Adrenal gland (tissue), 19 donors: ENCODE measurements at places on chromosomes 11 and 22. TPM values are rescaled to one million over a fixed set of nuclear protein-coding genes. Genes with fewer than 3 reads are reported as not detected.

MMP27 gene
- not detected for total RNA-seq

HPX gene
- total RNA-seq, result 0.26 TPM

MYBPC3 gene
- 1.2 TPM for total RNA-seq

- no peak overlapping the region for H3K4me3 ChIP-seq
- H3K36me3 ChIP-seq, result no peaks in the 10 kb centered on the region
- H3K27ac ChIP-seq, result peak overlapping the region; percentile 45
Observed at GRCh38 chr11:123187665-123188507, 7.2 kb downstream of the CLMP start.

DNA sequence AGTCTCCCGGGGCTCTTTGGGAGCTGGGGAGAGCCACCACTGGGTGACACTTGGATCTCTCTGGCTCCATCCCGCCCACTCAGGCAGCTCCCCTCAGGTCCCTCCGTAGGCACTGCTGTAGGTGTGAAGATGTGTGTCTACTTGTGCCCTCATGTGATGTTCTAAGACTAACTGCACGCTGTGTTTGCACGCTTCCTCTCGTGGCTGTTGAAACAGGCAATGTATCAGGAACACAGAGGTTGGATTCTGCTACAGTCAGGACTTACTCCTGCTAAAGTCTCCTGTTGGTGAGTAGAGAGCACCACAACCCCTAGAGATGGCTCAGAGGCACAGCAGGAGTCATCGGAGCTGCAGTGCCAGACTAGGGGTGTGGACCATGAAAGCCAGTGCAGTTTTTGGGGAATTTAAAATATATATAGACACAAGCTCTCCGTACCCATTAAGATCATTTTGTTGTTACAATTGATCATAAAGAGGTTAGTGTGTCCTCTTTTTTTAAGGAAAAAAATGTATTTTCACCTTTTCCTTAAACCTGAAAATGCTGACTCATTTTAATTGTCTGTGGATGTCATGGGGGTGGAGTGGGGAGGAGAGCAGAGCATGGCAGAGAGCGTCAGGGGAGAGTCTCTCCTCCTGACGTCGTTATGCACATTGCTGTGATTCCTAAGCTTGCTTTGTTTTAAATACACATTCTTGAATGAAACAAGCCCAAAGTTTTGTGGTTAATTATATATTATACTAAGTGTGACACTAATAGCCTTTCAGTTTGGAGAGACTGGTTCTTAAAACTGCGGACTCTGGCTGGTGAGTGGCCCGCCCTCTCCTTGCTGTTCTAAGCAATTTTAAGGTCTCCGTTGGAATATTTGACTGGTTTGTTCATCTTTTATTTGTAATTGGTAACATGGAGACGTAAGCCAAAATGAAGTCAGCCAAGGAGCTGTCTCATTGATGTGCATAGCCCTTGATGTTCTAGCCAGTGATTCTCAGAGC lies 16.2 kb upstream of the CTTN start:
- H3K27ac ChIP-seq, result peak overlapping the region; percentile 40
- no peaks in the 10 kb centered on the region for H3K27me3 ChIP-seq
- peaks cover 22% of the 10 kb centered on the region for H3K36me3 ChIP-seq
- H3K4me1 ChIP-seq, result peaks cover 12% of the 10 kb centered on the region

DNA sequence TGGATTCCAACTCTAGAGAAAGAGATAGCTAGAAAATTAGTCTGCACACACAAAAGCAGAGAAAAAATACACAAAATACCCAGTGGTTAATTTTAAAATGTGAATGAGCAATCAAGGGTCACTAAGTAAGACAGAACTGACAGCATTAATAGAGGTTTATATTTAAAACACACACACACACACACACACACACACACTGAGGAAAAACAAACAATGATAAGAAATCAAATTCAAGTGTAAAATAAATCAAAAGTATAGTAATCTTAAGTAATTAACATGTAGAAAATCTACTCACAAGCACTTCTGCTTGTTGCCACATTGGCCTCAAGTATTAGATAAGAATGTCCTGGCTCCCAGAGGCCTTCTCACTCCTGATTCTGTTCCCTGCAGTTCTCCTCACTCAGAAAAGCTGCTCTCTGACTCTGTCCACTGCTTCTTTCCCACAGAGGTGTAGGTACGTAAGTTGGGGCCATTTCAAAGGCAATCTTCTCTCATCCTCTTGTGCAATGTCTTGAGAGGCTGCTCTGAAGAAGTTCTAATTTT lies 33.3 kb upstream of the OLFML1 start:
- no peaks in the 10 kb centered on the region for H3K36me3 ChIP-seq
- H3K27me3 ChIP-seq, result no peaks in the 10 kb centered on the region
- H3K4me3 ChIP-seq, result no peak overlapping the region

- H3K4me3 ChIP-seq, result no peak overlapping the region
- H3K27me3 ChIP-seq, result peaks cover 6% of the 10 kb centered on the region
- H3K27ac ChIP-seq, result no peak overlapping the region
- H3K36me3 ChIP-seq, result no peaks in the 10 kb centered on the region
- no peaks in the 10 kb centered on the region for H3K4me1 ChIP-seq
Observed at GRCh38 chr22:33969045-33969444, 48.8 kb upstream of the LARGE1 start.

DNA sequence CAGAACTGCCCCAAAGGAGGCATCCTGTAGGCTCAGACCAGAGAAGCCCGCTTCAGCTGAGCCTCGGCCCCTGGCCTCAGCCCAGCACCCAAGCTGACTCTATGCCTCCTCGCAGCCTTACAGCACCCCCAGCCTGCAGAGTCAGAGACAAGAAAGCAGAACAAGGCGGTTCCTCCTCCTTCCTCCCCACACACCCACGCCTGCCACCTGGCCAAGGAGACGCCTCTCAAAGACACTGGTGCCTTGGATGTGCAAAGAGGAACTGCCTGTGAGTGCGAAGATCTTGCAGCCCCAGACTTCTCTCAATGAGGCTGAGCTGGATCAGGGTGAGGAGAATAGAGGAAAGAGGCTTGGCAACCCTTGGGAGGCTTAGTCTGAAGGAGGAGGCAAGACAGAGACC lies 60.2 kb downstream of the PDE2A start:
- no peak overlapping the region for H3K4me3 ChIP-seq
- no peaks in the 10 kb centered on the region for H3K36me3 ChIP-seq
- peaks cover 12% of the 10 kb centered on the region for H3K4me1 ChIP-seq

GRCh38 chr11:126341760-126342161 lies 13.7 kb upstream of the ST3GAL4 start:
- H3K27ac ChIP-seq, result peak overlapping the region; percentile 7
- no peak overlapping the region for H3K4me3 ChIP-seq
- H3K36me3 ChIP-seq, result peaks cover 22% of the 10 kb centered on the region
- peaks cover 47% of the 10 kb centered on the region for H3K4me1 ChIP-seq

GRCh38 chr11:123209591-123209990 lies 14.5 kb upstream of the CLMP start:
- no peak overlapping the region for H3K27ac ChIP-seq
- H3K4me3 ChIP-seq, result no peak overlapping the region
- H3K4me1 ChIP-seq, result no peaks in the 10 kb centered on the region
- no peak for DNase-seq
- no peaks in the 10 kb centered on the region for H3K27me3 ChIP-seq
- H3K36me3 ChIP-seq, result no peaks in the 10 kb centered on the region

DNA sequence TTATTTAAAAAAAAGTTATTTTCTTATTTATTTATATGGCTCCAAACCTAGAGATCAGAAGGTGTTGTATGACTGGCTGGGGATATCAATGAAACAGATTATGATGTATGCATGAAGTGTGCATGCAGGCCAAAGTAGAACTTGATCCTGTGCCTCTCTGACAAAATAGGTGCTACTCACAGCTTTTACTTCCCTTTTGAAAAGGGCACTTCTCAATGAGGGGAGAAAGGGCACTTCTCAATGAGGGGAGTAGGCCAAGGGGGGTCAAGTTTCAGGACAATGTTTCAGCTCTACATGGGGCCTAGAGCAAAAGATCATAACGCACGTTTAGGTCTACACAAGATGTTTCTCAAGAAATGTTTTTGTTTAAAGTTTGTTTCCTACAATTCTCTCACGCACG lies 397.5 kb downstream of the ETS1 start:
- no peak for DNase-seq
- no peaks in the 10 kb centered on the region for H3K27me3 ChIP-seq
- no peak overlapping the region for H3K27ac ChIP-seq
- H3K36me3 ChIP-seq, result no peaks in the 10 kb centered on the region
- H3K4me1 ChIP-seq, result no peaks in the 10 kb centered on the region
- no peak overlapping the region for H3K4me3 ChIP-seq

- no peak for DNase-seq
- H3K27me3 ChIP-seq, result no peaks in the 10 kb centered on the region
- H3K27ac ChIP-seq, result no peak overlapping the region
- H3K4me3 ChIP-seq, result no peak overlapping the region
Observed at GRCh38 chr22:23833911-23834317, 4.9 kb downstream of the DERL3 start.

DNA sequence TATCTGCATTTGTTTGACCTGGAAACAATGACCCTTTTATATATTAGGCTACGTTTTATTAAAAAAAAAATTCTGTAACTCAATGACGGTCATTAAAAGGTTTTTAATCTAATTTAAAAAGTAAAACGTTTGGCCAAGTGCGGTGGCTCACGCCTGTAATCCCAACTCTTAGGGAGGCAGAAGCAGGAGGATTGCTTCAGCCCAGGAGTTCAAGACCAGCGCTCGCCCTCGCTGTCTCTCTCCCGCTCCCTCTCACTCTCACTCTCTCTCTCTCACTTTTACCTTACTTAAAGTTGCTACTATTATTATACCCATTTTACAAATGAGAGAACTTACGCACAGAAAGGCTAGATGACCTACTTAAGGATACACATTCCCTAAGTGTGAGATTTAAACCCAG lies 814 bp upstream of the NARS2 start:
- no peaks in the 10 kb centered on the region for H3K27me3 ChIP-seq
- peak overlapping the region; percentile 93 for H3K27ac ChIP-seq
- no peaks in the 10 kb centered on the region for H3K36me3 ChIP-seq

- no peaks in the 10 kb centered on the region for H3K36me3 ChIP-seq
- no peaks in the 10 kb centered on the region for H3K27me3 ChIP-seq
- peak overlapping the region; percentile 59 for H3K4me3 ChIP-seq
- peaks cover 23% of the 10 kb centered on the region for H3K4me1 ChIP-seq
- peak overlapping the region; percentile 80 for H3K27ac ChIP-seq
- DNase-seq, result peak; percentile 83
Observed at GRCh38 chr11:76234416-76235232, 28.3 kb upstream of the WNT11 start.

- no peaks in the 10 kb centered on the region for H3K27me3 ChIP-seq
- H3K4me3 ChIP-seq, result no peak overlapping the region
- peak overlapping the region; percentile 92 for H3K27ac ChIP-seq
- DNase-seq, result no peak
- H3K36me3 ChIP-seq, result no peaks in the 10 kb centered on the region
Observed at GRCh38 chr11:10602945-10603344, 34.5 kb upstream of the LYVE1 start.

GRCh38 chr11:111846636-111847035 lies 24.7 kb downstream of the ALG9 start:
- H3K27me3 ChIP-seq, result no peaks in the 10 kb centered on the region
- peaks cover 15% of the 10 kb centered on the region for H3K36me3 ChIP-seq
- peaks cover 8% of the 10 kb centered on the region for H3K4me1 ChIP-seq

DNA sequence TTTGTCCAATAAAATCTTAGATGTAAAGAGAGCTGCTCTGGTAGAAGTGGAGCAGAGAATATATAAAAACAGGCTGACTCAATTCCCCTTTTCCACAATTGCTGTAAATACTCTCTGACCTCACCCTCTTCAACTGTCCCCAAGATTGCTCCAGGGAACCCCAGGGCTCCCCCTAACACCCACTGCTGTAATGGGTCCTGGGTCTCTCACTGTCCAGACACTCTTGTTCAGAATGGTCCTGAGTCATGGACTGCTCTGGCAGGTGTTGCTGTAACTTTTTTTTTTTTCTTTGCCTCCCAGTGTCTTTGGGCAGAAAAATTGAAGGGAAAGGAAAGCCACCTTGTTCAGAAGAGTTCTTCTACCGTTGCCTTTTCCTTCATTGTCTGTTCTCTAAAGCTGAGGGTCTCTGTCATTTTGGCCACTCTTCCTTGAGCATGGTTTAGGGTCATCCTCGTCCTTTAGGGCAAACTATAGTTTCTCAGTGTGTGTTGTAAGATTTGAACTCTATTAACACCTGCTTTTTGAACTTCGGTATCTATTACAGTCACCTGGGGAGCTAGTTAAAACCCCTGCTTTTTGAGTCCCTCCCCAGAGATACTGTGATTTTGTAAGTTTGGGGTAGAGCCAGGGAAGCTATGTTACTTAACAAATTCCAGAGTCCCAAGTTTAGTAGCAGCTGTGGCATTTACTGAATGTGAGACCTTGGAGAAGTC lies 209.5 kb downstream of the NAV2 start:
- no peaks in the 10 kb centered on the region for H3K36me3 ChIP-seq
- H3K4me1 ChIP-seq, result no peaks in the 10 kb centered on the region
- H3K27ac ChIP-seq, result no peak overlapping the region
- DNase-seq, result no peak

DNA sequence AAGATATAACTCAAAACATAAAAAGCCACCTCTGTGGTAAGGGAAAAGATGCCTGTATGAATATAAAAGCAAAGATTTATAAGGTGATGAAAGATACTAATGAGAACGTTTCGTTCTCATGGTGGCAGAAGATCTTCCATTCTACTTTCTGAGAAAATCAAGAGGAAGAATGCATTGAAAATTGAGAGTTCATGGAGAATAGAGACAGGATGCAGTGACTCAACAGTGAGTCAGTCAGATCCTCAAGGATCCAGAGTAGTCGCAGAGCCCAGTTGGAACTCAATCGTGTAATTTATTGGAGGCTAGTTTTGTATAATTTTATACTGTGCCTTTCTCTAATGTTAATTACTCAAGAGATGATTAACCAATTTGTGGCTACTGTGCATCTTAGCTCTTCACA lies 73.3 kb downstream of the ENTHD1 start:
- H3K36me3 ChIP-seq, result no peaks in the 10 kb centered on the region
- no peaks in the 10 kb centered on the region for H3K27me3 ChIP-seq
- H3K4me1 ChIP-seq, result no peaks in the 10 kb centered on the region
- no peak overlapping the region for H3K27ac ChIP-seq

DNA sequence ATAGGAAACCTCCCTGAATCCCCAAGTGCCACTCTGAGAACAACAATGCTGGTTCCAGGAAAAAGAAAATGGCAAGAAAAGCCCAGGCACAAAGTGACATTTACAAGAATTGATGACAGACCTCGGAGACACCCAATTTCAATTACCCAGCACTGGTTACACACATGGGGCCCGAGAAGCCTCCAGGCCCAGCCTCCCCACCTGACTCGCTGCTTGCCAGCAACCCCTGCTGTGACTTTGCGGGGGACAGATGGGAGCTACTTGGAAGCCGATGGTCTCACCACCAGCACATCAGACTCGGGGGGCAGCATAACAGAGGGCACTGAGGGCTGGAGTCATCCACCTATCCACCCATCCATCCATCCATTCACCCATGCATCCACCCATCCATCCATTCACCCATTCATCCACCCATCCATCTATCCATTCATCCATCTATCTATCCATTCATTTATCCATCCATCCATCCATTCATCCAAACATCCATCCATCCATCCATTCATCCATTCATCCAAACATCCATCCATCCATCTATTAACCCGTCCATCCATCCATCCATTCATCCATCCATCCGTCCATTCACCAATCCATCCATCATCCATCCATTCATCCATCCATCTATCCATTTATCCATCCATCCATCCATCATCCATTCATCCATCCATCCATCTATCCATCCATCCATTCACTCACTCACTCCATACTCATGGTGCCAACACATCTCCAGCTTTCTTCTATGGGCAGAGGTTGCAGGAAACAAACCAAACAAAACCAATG lies 567.6 kb downstream of the BRD1 start:
- no peaks in the 10 kb centered on the region for H3K4me1 ChIP-seq
- no peak overlapping the region for H3K27ac ChIP-seq
- H3K4me3 ChIP-seq, result no peak overlapping the region
